GM12892 (cell line): ENCODE measurements at places on chromosomes 12 and 14.

DNA sequence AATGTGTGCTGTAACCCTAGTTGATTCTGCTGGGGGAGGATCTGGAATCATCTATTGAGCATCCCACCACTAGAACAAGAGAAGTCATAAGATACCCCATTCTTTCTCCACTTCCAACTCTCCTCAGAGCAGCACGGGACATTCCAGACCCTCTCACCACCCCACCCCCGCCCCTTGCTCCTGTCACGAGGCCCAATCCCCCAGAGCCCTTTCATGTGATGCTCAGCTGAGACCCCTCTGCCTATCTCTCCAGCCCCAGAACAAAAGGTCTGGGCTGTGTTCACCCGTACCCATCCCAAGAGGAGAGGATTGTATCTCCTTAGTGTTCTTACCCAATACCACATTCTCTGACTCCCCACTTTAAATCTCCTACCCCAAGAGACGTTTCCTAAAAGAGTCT is 602 bp downstream of the PMEL start:
- no peak for DNase-seq

DNA sequence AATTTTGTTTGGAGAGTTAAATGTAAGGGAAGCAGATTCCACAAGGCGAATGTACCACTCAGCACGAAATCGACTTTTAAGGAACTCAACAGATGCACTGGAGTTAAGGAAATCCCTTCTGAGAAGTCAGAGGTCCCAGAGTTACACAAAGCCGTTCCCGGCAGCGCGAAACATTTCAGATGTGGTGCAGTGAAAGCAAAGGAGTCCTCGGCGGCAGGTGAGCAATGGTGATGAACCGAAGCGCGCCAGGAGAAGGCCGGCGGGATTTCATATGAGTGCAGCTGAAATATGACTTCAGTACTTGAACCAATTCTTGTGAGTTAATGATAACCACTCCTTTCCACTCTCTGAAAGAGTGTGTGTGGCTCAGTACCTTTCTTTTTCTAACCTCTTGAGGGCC is 183.2 kb downstream of the GRIP1 start:
- no peak for DNase-seq

- DNase-seq: no peak
Observed at GRCh38 chr12:14827043-14827442, 13.1 kb upstream of the SMCO3 start.

DNA sequence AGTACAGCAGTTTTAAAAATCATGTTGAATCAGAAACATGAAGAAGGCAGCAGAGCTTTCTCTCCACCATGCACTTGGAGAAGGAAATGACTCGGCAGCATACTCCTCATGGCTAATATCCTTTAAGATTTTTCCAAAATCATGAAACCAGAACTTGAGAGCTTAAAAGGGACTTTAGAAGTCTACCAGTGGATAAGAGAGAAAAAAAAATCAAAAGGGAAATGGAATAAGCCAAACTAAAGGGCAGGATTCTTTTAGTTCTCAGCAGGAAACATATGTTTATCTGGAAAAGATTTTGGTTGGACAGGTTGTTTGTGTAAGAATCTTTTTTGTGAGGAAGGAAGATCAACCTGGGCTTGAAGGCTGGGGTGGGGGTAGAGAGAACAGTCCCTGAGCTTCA is 111.8 kb downstream of the PRKCH start:
- no peak for DNase-seq

DNA sequence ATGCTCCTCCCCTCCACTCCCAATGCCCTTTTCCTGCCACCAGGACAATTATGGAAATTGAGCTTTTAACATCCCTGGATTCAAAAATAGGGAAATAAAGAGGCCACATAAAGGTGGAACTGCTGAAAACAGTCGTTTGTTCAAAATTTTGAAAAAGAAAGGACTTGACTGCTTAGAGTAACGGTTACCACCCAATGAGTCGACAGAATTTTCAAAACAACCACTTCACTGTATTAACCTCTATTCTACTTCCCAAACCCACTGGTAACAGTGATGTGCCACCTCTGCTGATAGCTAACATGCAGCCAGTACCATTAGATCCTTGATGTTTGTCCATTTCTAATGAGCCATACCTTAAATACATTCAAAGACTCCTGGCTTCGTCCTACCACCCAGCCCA is 4.9 kb downstream of the ST8SIA1 start:
- no peak for DNase-seq

DNA sequence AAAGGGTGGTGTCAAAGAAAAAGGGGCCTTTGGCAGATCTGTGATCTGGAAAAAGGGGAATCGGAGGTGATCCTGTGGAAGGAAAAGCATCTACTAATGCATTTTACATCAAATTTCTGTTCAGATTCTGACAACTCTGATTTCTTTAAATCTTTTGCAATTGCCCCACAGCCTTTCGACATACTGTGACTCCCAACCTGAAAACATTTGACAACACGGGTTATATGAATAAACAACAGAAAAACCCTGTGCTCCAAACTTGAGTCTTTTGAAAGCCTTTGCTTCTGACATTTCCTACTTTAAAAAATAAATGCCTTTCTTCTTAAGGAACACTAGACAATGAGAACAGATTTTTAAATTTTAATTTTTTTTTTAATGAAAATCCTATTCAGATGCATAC is 231.9 kb upstream of the HMGA2 start:
- DNase-seq: no peak

DNA sequence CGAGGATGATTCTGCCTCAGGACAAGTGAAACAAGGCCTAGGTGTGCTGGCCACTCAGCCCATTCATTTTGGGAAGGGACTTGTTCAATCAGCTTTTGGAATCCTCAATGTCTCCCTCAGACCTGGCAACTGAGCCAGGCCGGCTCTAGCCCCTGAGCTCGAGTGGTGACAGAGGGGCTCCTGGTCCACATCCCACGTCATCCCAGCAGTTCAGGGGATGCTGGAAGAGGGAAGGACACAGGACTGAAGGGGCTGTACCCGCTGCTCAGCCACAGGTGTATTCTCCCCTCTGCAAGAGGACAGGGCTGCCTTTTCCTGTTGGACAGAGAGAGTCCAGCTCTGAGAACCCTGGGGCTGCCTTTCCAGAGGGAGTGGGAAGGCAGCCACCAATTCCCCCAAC is 244.6 kb upstream of the SFSWAP start:
- no peak for DNase-seq
